Activated CD8-positive, alpha-beta memory T cell treated with anti-CD3 and anti-CD28 coated beads, Interleukin-2, amount 10 ng/mL, durations not matched to agents 7 days and 5 days (primary cell): ENCODE measurements at places on chromosomes 11 and 22. TPM values are rescaled to one million over a fixed set of nuclear protein-coding genes. Genes with fewer than 3 reads are reported as not detected.

Gene MIOX
- 0.23 TPM for total RNA-seq

DNA sequence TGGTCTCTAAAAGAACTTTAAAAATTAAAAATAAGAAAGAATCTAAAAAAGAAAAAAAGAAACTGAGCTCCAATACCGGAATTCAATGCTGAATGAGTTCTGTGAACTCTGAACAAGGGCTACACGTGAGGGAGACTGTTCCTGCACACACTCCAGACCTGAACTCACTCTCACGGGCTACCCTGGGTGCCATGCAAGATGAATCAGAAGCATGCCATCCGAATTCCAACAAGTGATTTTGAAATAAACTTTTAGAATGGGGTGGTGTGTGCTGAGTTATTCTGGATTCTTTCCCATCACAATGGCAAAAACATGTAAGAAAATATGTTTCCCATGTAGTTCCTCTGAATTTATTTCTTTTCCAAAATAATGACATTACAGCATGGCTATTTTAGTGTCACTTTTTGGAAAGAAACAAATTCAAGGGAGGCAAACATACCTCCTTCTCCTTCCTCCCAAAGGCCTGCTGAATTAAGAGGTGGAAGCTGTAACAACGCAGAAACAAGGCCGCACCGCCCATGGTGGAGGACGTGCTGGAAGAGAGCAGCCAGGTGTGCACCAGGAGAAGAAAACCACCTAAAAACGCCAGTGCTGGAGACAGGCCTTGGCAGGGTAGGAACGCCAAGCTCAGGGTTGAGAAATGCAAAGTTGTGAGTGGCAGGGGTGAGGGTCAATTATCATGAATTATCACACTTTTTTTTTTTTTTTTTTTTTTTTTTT is 63.2 kb upstream of the ARFGAP3 start:
- H3K36me3 ChIP-seq: no peaks in the 10 kb centered on the region
- H3K4me1 ChIP-seq: peaks cover 13% of the 10 kb centered on the region
- H3K27me3 ChIP-seq: no peaks in the 10 kb centered on the region
- no peak for DNase-seq
- no peak overlapping the region for H3K4me3 ChIP-seq

- H3K36me3 ChIP-seq: no peaks in the 10 kb centered on the region
- DNase-seq: no peak
- no peak overlapping the region for H3K4me3 ChIP-seq
- H3K27ac ChIP-seq: no peak overlapping the region
Observed at GRCh38 chr11:40027720-40028119, 1431.7 kb downstream of the LRRC4C start.

DNA sequence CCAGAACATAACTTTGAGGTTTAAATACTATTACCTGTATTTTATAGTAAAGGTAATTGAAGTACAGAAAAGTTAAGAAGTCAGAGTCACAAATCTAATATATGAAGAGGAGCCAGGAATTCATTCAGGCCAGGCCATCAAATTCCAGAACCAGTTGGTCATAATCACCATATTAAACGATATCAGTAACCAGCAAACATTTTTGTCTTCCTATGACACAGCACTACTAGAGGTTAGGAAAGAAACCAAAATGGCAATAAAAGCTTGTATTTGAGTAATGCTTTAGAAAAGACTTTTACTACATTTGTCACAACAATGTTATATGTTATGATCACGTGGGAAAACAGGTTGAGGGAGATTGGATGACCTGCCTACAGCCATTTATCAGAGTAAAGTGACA is 62.2 kb downstream of the DKK3 start:
- peaks cover 22% of the 10 kb centered on the region for H3K36me3 ChIP-seq
- H3K4me1 ChIP-seq: no peaks in the 10 kb centered on the region
- H3K4me3 ChIP-seq: no peak overlapping the region
- no peaks in the 10 kb centered on the region for H3K27me3 ChIP-seq

DNA sequence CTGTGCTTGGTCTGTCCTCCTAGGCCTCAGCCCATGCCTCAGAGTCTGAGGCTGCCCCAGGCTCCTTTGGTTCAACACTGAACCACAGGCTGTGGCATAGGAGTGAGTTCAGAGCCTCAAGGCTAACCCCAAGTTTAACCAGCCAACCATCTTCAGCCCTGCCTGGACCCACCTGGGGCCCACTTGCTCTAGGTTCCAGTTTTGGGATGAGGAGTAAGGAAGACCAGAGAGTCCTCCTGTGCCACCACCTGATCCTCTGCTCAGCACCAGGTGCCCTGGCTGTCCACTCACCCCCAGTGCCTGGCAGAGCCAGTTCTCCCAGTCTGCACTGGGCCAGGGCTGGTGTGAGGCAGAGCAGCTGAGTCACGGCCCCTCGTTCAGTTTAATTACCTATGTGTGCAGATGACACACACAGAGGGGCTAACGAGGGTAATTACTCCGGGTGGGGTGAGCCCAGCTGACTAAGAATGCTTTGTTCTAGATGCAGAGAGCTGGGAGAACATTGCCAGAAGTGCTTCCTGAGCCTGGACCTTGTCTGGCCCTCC is 12.0 kb upstream of the TMPRSS13 start:
- no peak for DNase-seq
- H3K27ac ChIP-seq: no peak overlapping the region
- H3K27me3 ChIP-seq: no peaks in the 10 kb centered on the region
- peaks cover 9% of the 10 kb centered on the region for H3K36me3 ChIP-seq

GRCh38 chr11:20066013-20066782 is 94.1 kb downstream of the DBX1 start:
- H3K36me3 ChIP-seq: no peaks in the 10 kb centered on the region
- H3K4me1 ChIP-seq: no peaks in the 10 kb centered on the region
- H3K4me3 ChIP-seq: no peak overlapping the region
- H3K27ac ChIP-seq: no peak overlapping the region

- H3K4me1 ChIP-seq: no peaks in the 10 kb centered on the region
- H3K36me3 ChIP-seq: no peaks in the 10 kb centered on the region
- DNase-seq: no peak
- H3K4me3 ChIP-seq: no peak overlapping the region
- no peak overlapping the region for H3K27ac ChIP-seq
Observed at GRCh38 chr11:121930004-121930965, 185.7 kb downstream of the BLID start.

GRCh38 chr11:215581-216037 is 8.1 kb downstream of the RIC8A start:
- H3K27me3 ChIP-seq: no peaks in the 10 kb centered on the region
- no peak overlapping the region for H3K4me3 ChIP-seq
- H3K4me1 ChIP-seq: peaks cover 14% of the 10 kb centered on the region
- H3K27ac ChIP-seq: no peak overlapping the region

- H3K27ac ChIP-seq: no peak overlapping the region
- DNase-seq: no peak
- H3K27me3 ChIP-seq: no peaks in the 10 kb centered on the region
- no peak overlapping the region for H3K4me3 ChIP-seq
Observed at GRCh38 chr11:88297421-88297820, 40.1 kb downstream of the CTSC start.

GRCh38 chr22:31091106-31091975 is 10.2 kb downstream of the SMTN start:
- no peak for DNase-seq
- no peak overlapping the region for H3K27ac ChIP-seq
- H3K36me3 ChIP-seq: no peaks in the 10 kb centered on the region
